CD4-positive, alpha-beta T cell treated with Interleukin-2 at 100 ng/mL for 4 hours (primary cell): ENCODE measurements at places on chromosomes 13 and 19.

GRCh38 chr19:47637550-47637949 is 28.6 kb downstream of the BICRA start:
- DNase-seq, result no peak

GRCh38 chr13:44384778-44385177 is 11.2 kb downstream of the SERP2 start:
- DNase-seq, result no peak

DNA sequence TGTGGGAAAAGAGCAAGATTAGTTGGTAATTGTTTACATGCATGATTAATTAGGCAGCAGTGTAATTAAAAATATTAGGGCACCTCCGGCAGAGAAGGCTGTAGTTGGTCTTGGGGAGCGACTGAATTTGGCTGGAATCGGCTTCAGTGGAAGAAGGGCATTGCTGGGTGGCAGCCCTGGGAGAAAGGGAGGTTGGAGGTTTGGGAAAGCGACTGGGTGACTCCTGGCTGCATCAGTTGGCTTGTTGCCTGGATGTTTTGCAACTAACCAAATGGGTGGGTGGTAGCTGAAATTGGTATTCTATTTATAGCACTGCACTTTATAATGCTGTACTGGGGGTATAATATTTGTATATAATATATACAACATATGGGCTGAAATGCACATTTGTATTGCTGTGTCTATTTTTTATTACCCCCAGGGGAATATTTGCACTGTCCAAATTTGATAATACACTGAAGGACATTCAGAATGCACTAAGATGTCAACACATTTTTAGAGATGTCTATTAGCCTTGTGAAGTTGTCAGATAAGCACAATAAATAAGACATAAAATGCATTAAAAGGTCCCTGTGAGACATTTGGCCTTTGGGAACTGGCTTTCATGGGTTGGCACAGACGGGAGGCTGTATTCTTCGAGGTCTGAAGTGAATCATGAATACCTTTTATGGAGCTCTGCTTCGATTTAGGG is 1.7 kb downstream of the B3GLCT start:
- no peak for DNase-seq

DNA sequence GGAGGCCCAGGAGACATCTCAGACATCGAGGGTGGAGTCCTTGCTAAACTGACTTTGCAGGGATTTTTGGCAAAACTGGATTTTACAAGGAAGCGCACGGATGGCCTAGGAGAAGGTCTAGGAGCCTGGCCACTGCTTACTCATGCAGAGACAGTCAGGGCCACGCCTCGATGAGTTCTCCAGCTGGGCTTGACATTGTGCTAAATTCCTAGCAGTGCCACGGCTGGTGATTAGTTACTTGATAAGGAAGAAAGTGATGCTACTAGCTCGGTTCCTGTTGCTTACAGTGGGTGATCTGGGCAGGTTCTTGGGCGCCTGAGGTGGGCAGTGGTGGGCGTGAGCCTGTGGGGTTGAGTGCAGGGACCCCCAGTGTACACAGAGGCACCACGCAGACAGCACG is 143.4 kb downstream of the SOX1 start:
- DNase-seq, result no peak

GRCh38 chr19:46269101-46269500 is 27.7 kb upstream of the HIF3A start:
- DNase-seq, result no peak

DNA sequence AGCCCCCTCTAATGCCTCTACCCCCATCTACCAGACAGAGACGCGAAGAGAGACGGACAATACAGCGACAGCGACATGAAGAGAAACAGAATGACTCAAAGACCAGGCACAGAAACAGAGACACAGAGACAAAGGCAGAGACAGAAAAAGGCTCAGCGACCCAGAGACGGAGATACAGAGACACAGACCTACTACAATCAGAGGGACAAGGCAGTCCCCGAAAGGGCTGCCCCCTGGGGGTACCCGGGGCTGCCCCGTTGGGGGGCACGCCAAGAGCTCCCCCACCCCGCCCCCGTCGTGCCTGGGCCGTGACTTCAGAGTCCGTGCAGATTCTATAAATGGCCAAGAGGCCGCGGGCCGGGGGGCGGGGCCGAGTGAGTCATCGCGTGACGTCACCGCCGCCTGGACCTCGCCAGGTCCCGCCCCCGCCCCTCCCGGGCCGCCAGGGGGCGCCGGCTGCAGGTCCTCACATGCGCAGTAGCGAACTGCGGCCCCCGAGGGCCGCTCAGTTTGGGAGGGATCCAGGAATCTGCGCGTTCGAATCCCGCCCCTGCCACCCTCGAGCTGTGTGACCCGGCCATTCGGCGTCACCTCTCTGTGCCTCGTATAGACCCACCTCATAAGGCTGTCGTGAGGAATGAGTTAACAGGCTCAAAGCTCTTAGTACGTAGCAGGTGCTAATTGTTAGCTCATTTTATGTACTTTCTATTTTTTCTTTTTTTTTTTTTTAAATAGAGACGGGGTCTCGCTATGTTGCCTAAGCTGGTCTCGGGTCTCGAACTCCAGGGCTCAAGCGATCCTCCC is 2.7 kb upstream of the CNN1 start:
- DNase-seq, result peak; percentile 83

DNA sequence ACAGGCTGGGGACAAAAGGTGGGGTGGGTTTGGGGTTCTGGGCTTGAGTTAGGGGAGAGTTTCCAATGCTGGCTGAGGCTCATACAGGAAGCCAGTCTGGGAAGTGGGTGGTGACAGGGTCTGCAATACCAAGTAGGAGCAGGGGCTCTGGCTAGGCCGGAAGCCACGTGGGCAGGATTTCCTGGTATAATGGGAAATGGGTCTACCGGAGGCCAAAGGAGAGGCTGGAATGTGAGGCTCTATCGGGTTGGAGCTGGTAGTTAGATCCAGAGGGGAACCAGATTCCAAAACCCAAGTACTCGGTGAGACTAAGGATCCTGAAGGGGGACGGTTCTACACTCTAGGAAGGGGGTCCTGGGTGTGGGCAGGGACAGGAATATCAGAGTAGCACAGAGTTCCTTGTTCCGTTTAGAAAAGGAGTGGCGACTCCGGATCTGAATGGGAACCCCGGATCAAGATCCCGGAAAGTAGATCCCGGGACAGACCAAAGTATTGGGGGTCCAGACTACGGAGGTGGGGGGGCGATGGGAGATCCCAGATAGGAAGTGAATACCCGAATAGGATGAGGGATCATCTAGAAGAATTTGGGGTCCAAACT is 802 bp downstream of the CDC37 start:
- DNase-seq, result no peak

DNA sequence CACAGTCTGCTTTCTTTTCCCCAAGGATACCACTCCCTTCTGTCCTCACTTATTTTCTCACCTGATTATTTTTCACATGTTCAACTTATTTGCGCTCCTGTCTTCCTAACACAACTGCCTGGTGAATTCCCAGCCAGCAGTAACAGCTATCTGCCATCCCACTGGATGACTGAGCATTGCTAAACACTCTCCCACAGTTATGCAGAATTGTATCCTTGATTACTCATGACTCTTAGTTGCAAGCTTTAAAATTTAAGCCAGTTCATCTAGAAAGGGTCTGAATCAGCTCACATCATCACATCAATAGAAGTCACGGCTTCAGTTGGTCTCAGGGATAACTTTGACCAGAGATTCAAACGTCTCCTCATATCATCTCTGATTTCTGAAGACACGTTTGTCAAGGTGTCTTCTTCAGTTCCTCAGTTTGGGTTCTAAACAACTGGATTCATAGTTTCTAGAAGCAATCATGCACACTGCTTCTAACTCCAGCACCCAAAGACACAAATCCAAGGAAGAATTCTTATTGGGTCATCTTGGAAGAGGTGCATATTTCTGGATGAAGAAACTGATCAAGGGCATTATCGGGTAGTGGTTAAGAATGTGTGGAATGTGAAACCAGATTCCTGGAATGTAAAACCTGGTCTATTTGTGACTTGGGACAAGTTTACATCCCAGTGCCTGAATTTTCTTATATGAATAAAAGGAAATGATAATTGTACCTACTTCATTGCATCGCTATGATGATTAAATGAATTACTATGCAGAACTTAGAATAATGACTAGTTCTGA is 13.9 kb upstream of the DACH1 start:
- no peak for DNase-seq
